HCT116 (cell line): ENCODE measurements at places on chromosomes 7 and 10. TPM values are rescaled to one million over a fixed set of nuclear protein-coding genes. Genes with fewer than 3 reads are reported as not detected.

The HOXA11 gene
- 6.8 TPM for total RNA-seq

GRCh38 chr10:116538456-116538855 lies 7.3 kb upstream of the PNLIP start:
- DNase-seq, result peak; percentile 33

DNA sequence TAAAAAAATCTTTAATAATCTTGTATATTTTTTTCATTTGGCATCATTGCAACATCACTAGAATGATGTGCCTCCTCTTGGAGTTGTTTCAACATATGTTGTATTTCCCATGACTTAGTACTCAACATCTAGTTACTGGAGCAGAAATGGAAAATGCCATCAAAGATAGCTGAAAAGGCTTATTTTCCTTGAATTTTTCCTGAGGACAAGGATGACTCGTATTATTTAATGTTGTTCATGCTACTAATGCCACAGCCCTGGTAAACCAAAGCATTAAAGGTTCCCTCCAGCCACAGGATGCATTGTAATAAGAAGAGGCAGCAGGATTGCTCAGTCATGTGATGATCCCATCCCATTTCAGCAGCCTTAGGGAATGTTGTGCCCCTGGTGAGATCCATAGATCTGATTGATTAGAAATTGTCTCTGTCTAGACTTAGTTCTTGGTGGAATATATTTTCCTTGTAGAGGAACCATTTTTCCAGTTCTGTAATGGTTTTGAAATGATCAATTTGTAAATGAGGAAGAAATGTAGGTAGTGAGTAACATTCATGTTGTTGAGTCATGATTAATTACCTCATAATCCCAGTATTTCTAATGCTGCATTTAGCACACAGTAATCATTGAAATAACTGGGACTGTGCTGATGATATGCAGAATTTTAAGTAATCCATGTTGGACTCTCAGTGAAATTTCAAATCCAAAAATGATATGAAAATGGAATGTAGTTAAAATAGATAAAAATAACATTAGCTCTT lies 91.3 kb upstream of the SMIM30 start:
- no peak for DNase-seq

- DNase-seq, result no peak
These were observed 58.6 kb upstream of the LOXL4 start for GRCh38 chr10:98326621-98327027.

DNA sequence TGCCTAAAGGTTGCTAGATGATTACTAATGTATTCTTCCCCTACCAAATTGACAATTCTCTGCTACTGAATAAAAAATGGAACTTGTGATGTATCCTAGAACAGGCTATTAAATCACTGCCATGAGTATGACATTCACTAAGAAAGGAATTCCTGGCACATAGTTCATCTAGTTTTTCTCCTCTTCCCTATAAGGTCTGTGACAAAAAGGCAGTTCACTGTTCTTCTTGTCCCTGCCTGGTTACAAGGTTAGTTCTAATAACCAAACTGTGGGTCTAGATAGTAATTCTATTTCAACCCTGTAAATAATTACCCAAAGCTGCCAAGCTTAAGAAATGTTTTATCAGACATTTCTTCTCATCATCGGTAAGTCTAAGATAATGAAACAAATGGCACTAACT lies 245.6 kb downstream of the BICC1 start:
- DNase-seq, result no peak

- no peak for DNase-seq
These were observed 36.7 kb upstream of the LRRC4 start for GRCh38 chr7:128067983-128068382.

The LRRD1 gene
- not detected for total RNA-seq

GRCh38 chr7:50479743-50480517 lies 29.8 kb upstream of the FIGNL1 start:
- DNase-seq, result no peak

DNA sequence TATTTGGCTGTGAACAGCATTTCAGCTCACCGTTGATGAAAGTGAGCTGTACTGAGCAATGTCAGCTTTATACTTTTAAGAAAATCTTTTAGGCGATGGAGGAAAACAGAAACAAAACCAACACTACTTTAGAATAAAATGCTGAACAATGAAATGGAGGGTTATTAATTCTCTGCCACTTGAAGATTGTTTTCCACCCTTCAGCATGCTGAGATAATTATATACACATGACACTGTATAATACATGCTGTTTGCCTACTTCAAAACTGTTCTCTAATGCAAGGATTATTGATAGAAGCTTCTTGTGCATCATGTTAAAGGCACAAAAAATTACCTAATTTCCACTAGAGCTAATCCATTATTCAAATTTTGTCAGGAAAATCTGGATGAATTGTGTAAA lies 66.8 kb downstream of the CACNA2D1 start:
- DNase-seq, result no peak

- no peak for DNase-seq
These were observed 119.4 kb downstream of the ZFAND4 start for GRCh38 chr10:45553155-45553554.

The CYP3A7 gene
- total RNA-seq, result not detected

DNA sequence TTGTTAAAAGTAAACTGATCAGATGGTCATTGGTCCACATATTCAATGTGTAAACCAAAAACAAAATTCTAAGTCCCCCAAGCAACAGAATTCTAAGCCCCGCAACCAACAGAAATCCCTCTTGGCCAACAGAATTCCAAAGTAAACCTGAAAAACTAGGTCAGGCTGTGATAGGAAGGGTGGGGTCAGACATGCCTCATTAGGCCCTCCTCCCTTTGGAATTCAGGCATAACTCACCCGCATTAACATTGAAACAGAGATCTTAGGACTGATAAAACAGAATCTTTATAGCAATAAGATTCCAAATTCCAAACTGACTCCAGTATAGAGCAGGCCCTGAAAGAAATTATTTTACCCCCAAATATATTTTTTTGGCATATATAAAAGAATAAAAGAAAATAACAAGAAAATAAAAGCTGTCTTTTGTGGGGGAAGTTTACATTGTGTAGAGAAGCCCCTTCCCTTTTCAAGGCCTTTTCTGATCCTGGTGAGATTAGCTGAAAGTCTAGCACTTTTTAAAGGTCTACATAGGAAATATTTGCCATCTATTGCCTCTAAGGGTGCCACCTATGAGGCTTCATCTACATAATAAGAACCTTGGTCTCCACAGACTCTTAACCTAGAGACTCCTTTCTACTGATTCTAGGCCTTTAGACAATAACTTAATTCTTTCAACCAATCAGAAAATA lies 30.5 kb downstream of the GNAT3 start:
- DNase-seq, result no peak

GRCh38 chr10:94036766-94037033 lies 43.0 kb downstream of the PLCE1 start:
- DNase-seq, result no peak

GRCh38 chr10:69377191-69377590 lies 39.5 kb downstream of the TACR2 start:
- no peak for DNase-seq

The EBLN1 gene
- not detected for total RNA-seq

- no peak for DNase-seq
These were observed 115.7 kb downstream of the PARP12 start for GRCh38 chr7:139947021-139947420.

DNA sequence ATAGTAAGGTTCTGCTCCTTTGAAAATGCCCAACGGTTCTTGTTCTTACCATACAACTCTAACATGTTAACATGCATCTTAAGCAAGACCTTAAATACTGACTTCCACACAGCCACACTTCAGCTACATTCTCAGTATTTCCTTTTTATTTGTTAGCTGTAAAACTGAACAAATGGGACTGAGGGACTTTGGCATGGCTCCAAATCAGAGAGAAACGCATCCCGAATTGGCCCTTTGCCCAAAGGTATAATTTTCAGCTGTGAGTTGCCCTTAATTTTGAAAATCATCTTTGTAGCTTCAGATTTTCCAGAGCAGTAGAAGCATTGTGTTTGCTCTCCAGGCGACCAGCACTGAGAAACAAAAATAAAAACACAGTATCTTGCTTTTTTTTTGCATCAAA lies 56.4 kb downstream of the NEUROD6 start:
- no peak for DNase-seq

DNA sequence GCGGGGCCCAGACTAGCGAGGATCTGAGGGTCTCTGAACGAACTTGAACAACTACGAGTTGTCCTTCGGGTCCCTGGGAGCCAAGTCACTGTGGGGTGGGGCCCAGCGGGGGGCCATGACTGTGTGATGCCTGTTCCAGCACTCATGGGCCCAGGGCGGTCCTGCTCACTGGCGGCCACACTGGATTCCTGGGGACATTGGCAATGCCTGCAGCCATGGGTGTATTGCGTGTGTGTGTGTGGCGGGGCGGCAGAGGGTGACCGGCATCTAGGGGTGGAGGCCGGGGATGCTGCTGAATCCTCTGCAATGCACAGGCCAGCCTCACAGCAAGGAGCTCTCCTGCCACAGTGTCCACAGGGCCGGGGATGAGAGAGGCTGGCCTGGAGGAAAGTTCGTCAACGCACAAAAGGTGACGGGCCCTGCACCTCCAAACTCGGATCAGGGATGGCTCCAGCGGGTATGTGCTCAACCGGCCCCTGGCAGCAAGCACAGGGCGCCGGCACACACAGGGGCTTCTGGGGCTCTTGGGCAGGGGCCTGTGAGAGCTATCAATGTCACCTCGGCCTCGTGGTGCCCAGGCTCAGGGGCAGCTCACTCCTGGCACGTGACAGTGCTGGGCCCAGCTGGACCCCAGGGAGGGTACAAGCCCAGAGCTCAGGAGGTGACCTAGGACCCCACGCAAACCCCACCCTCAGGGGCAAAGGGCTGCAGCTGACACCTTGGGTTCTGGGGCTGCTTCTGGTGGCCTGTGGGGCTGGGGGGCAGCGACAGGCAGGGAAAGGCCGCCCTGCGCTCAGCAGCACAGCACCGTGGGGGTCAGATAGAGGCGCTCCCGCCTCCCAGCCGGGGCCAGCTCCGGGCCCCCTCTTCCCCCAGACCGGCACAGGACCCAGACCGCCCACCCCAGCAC lies 27.9 kb downstream of the PAPOLB start:
- DNase-seq, result no peak

- DNase-seq, result no peak
These were observed 41.3 kb downstream of the WNT2 start for GRCh38 chr7:117281562-117281961.

The SEPTIN14 gene
- total RNA-seq, result not detected

DNA sequence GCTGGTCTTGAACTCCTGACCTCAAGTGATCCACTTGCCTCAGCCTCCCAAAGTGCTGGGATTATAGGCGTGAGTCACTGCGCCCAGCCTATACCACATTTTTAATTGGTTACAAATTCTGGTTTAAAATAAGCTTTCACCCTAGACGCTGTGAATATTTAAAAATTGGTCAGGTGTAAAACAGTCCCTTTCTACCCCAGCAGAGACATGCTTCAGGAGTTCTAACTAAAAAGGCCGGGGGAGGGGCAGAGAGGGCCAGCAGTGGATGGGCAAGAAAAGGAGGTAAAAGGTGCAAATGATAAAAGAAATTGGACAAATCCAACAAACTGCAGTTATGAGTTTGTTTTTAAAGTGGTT lies 70.0 kb downstream of the WAPL start:
- no peak for DNase-seq

The CALHM1 gene
- not detected for total RNA-seq

- no peak for DNase-seq
These were observed 250.7 kb downstream of the TNS3 start for GRCh38 chr7:47331179-47331565.

- DNase-seq, result no peak
These were observed 461.0 kb downstream of the KIF20B start for GRCh38 chr10:90162271-90162853.

- no peak for DNase-seq
These were observed 91.0 kb downstream of the PTPRE start for GRCh38 chr10:127997937-127998336.

DNA sequence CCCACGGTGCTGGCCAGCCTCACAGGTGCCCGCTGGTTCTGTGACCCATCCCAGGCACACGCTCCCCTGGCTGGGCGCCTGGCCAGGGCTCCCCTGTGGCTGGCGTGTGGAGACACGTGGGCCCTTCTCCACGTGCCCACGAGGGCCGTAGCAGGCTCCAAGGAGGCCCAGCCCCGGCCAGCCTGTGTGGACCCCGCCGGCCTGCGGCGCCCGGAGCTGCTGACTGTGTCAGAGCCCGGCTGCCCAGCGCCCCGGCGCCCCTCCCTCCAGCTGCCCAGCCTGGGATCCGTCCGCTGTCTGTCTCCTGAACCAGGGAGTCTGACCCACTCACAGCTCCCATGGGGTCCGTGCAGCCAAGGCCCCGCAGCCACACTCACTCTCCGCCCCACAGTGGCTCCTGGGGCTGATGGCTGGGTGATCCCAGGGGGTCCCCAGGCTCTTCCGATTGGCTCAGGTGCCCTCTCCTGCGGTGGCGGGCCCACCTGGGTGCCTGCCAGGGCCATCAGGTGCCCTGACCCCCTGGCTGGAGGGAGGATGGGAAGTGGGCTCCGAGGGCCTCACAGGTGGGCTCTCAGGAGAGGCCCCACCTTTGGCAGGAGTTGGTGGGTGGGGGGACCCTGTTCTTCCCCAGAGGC lies 9.6 kb downstream of the TMEM184A start:
- DNase-seq, result no peak

- no peak for DNase-seq
These were observed 265.8 kb upstream of the SEMA3D start for GRCh38 chr7:85452674-85453073.

DNA sequence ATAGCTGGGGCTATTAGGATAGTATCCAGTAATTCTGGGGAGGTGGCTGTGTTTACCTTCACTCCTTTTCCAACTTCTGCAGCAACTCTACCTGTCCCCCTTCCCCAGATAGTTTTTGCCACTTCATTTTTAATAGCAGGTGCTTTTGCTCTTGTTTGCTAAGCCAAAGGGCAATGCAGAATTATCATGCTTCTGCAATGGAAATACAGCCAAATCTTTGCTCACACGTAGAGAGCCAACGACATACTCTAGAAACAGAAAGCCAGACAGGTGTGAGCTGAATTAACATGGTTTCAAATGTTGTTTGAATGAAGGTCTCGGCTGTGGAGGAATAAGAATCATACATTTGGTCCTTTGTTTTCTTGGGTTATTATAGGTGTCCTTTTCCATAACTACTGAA lies 14.4 kb downstream of the PLEKHS1 start:
- no peak for DNase-seq

The MMRN2 gene
- 8.3 TPM for total RNA-seq

DNA sequence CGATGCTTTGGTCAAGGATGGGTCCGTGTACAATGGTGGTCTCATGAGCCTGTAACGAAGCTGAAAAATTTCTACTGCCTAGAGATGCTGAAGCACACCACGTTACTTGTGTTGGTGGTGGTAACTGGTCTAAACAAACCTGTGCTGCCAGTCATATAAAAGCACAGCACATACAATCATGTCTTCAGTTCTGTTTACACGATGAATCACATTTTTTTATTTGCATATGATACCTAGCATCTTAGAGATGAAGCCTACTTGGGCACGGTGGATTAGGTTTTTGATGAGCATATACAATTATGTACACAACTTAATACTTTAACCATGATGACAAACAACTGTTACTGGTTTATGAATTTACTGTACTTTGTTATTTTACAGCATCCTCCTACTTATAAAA lies 201.0 kb downstream of the ZMYND11 start:
- DNase-seq, result no peak

The AIMP2 gene
- total RNA-seq, result 61.8 TPM

DNA sequence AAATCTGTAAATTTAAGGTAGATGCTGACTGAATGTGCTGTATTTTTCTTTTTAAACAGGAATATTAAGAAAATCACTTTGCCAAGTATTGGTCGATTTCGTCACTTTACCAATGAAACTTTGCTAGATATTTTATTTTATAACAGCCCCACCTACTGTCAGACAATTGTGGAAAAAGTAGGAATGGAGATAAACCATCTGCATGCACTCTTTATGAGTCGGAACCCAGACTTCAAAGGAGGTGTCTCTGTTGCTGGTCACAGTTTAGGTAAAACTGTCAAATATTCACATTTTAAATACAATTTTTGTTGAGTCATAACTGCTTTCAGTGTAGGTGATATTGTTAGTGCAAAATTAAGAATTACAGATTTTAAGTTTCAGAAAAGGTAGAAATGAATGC lies 25.2 kb downstream of the SEC23IP start:
- DNase-seq, result no peak
